ENCODE measurements at places on chromosomes 11 and 22. TPM values are rescaled to one million over a fixed set of nuclear protein-coding genes. Genes with fewer than 3 reads are reported as not detected.

IGSF22 gene
- total RNA-seq, result 0.64 TPM

DNA sequence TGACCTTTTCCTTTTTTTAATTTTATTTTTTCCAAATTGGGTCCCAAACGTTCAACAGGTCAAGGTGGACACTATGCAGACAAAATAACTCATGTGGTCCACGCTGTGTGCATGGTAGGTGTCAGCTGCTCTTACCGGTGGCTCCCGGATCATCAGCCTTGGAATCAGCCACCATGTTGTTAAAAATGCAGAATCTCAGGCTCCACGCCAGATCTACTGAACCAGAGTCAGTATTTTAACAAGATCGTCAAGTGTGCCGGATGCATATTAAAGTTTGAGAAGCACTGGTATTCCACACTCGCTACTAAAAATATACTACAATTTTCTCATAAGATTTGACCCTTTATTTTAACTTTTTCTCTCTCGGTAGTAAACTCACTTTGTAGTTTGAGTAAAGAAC is 553 bp upstream of the LDLRAD3 start:
- DNase-seq, result no peak
- H3K4me1 ChIP-seq, result peaks cover 8% of the 10 kb centered on the region
- no peak overlapping the region for H3K27ac ChIP-seq
- H3K36me3 ChIP-seq, result no peaks in the 10 kb centered on the region
- peaks cover 40% of the 10 kb centered on the region for H3K27me3 ChIP-seq

ZMAT5 gene
- 18.3 TPM for total RNA-seq

C11orf86 gene
- not detected for total RNA-seq

MIOX gene
- 0.61 TPM for total RNA-seq

DNA sequence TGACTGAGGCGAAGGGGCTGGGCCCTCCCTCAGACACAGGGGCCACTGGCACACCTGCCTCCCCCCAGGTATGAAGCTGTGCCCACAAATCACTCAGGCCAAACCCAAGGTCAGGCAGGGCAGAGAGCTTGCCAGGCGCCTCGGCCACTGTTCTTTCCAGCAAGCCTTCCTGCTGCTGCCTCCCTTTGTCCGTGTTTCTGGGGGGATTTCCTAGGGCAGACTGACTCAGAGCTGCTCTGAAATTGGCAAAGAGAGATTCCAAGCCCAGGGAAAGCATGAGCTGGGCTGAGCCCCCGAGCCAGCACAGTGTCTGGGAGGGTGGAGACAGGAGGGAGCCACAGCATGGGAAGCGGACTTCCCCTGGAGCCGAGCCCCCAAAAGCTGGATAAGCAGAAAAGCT is 33.2 kb downstream of the PPP2R1B start:
- no peak for DNase-seq
- H3K4me3 ChIP-seq, result no peak overlapping the region
- H3K4me1 ChIP-seq, result no peaks in the 10 kb centered on the region
- H3K36me3 ChIP-seq, result peaks cover 3% of the 10 kb centered on the region
- H3K27ac ChIP-seq, result no peak overlapping the region
- H3K27me3 ChIP-seq, result no peaks in the 10 kb centered on the region

- H3K36me3 ChIP-seq, result no peaks in the 10 kb centered on the region
- H3K4me1 ChIP-seq, result no peaks in the 10 kb centered on the region
- no peaks in the 10 kb centered on the region for H3K27me3 ChIP-seq
- no peak overlapping the region for H3K4me3 ChIP-seq
- no peak for DNase-seq
Measured at GRCh38 chr22:33757041-33757801, 163.1 kb downstream of the LARGE1 start.

TRIM49 gene
- not detected for total RNA-seq

DNA sequence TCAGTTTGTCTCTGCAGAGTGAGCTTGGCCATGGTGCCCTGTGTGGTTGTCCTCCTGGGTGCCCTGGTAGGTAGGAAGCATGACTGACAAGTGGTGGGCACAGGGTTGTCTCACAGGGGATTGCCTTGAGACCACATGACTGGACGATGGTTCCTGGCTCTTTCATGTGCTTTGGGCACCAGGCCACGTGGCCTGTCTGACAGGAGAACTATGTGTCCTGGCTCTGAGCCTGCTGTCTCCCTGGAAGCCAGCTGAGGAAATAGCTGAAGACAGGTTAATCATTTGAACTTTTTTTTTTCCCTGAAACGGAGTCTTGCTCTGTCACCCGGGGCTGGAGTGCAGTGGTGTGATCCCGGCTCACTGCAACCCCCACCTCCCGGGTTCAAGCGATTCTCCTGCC is 93.2 kb downstream of the LDLRAD3 start:
- H3K27me3 ChIP-seq, result peaks cover 8% of the 10 kb centered on the region
- H3K27ac ChIP-seq, result no peak overlapping the region
- no peaks in the 10 kb centered on the region for H3K4me1 ChIP-seq
- no peak overlapping the region for H3K4me3 ChIP-seq

GRCh38 chr11:69355959-69356702 is 62.2 kb downstream of the MYEOV start:
- H3K27ac ChIP-seq, result no peak overlapping the region
- H3K4me1 ChIP-seq, result peaks cover 4% of the 10 kb centered on the region
- H3K36me3 ChIP-seq, result no peaks in the 10 kb centered on the region
- no peak for DNase-seq
- H3K4me3 ChIP-seq, result no peak overlapping the region

- no peaks in the 10 kb centered on the region for H3K4me1 ChIP-seq
- H3K36me3 ChIP-seq, result no peaks in the 10 kb centered on the region
- no peaks in the 10 kb centered on the region for H3K27me3 ChIP-seq
- H3K27ac ChIP-seq, result no peak overlapping the region
- no peak for DNase-seq
Measured at GRCh38 chr11:36160091-36160490, 129.1 kb downstream of the COMMD9 start.

DNA sequence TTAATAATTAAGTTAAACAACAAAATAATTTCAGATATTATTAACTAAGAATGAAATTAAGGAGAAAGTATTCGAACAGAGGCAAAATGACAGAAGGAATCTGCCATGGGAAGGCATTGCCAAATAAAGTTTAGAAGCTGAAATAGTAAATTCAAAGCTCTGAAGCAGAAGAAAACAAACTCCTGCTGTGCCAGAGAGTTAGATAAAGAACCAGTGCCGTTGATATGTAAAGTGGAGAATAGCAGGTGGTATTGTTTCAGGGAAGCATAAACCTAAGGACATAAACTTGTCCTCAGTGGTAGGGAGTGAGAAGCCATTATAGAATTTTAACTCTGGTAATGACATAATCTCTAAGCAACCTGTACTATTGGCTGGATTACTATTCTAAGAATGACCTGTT is 2.7 kb upstream of the HBG2 start:
- H3K4me3 ChIP-seq, result no peak overlapping the region
- no peaks in the 10 kb centered on the region for H3K36me3 ChIP-seq
- no peak overlapping the region for H3K27ac ChIP-seq

DNA sequence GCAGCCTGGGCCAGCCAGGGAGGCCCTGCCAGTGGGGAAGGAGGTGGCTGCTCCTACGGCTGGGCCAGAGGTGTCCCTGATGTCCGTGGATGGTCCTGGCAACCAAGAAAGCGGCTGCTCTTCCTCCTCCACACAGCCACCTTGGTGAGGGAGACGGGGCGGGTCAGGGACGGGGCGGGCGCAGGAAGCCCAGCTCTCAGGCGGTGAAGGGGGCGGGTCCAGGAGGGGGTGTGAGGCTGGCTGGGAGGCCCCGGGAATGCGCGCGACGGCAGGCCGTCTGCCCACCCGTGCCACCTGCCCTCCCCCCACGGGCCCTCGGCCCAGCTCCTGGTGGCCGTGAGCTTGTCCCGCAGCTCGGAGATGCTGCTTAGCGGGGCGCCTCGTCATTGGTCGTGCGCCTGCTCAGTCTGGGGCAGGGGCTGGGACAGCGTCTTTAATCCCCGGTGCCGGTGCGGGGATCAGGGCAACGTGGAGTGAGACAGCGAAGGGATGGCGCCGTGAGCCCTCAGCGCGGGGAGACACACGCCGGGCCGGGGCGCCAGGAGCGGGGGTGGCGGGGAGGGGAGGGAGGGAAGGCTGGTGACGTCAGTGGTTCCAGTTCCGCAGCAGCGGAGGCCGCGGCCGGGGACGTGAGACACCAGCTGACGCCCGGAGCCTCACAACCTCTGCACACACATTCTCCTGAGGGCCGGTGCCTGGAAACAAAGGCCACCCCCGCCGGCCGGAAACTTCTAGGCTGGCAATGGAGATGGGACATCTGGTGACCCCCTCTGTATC is 6.7 kb upstream of the BRSK2 start:
- peaks cover 11% of the 10 kb centered on the region for H3K4me1 ChIP-seq
- DNase-seq, result peak; percentile 83
- peaks cover 37% of the 10 kb centered on the region for H3K27me3 ChIP-seq
- peak overlapping the region; percentile 67 for H3K4me3 ChIP-seq

CD3G gene
- total RNA-seq, result 192 TPM

TFIP11 gene
- total RNA-seq, result 58.0 TPM

CNGA4 gene
- 0.26 TPM for total RNA-seq

SCUBE2 gene
- total RNA-seq, result not detected

GRCh38 chr11:118899706-118900360 is 16.1 kb downstream of the CXCR5 start:
- H3K4me3 ChIP-seq, result no peak overlapping the region
- no peak overlapping the region for H3K27ac ChIP-seq
- peaks cover 12% of the 10 kb centered on the region for H3K4me1 ChIP-seq
- peaks cover 11% of the 10 kb centered on the region for H3K36me3 ChIP-seq
- no peaks in the 10 kb centered on the region for H3K27me3 ChIP-seq

DNA sequence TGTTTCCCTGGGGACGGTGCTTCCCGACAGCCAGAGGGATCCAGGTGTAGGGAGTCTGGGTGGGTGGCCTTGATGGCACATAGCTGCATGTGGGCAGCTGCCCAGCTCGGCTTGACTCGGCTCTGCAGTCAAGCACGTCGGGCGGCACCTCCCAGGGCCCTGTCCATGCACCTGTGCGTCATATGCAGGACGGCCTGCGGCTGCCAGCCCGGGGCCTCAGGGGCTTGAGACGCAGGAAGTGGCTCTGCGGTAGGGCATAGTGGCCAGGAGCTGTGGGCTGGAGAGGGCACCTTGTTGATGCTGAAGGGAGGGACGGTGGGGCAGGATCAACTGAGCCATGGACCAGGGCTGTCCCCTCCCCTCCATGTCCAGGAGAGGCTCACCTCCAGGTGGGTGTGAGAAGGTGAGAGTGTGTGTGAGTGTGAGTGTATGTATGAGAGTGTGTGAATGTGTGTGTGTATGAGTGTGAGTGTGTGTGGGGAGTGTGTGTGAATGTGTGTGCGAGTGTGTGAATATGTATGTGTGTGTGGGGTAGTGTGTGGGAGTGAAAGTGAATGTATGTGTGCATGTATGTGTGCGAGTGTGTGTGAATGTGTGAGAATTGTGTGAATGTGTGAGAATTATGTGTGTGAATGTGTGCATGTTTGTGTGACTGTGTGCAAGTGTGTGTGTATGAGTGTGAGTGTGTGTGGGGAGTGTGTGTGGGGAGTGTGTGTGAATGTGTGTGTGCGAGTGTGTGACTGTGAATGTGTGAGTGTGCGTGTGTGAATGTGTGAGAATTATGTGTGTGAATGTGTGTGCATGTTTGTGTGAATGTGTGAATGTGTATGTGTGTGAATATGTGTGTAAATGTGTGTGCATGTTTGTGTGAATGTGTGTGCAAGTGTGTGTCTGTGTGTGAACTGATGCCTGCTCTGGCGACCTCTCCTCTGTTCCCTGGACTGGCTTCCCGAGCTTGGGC is 5.7 kb upstream of the SUN2 start:
- no peak for DNase-seq
- H3K27ac ChIP-seq, result no peak overlapping the region
- peaks cover 5% of the 10 kb centered on the region for H3K36me3 ChIP-seq
- no peak overlapping the region for H3K4me3 ChIP-seq
- H3K27me3 ChIP-seq, result no peaks in the 10 kb centered on the region

DNA sequence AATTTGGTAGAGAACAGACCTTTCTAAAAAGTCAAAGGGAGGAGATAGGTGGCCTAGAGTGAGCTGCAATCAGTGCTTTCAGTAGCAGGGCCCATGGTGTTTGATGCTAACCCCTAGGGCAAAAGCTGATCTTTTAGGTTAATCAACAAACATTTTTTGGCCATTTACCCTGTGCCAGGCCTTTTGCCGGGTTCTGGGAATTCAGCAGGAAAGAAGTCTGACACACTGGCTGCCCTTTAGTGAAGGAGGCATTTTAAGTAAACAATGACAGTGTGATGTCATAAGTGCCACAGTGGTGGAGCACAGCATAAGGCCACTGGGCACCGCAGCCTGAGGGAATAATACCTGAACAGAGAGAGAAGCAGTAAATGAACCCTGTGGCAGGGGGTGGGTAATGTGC is 29.0 kb downstream of the C22orf31 start:
- no peaks in the 10 kb centered on the region for H3K36me3 ChIP-seq
- peaks cover 70% of the 10 kb centered on the region for H3K27me3 ChIP-seq
- H3K4me3 ChIP-seq, result no peak overlapping the region
- no peak for DNase-seq
- no peak overlapping the region for H3K27ac ChIP-seq

CASP12 gene
- total RNA-seq, result 0.23 TPM

GRCh38 chr11:9004183-9004926 is 554 bp upstream of the NRIP3 start:
- no peak for DNase-seq
- peak overlapping the region; percentile 46 for H3K4me3 ChIP-seq
- no peaks in the 10 kb centered on the region for H3K36me3 ChIP-seq
- H3K4me1 ChIP-seq, result peaks cover 23% of the 10 kb centered on the region
- no peak overlapping the region for H3K27ac ChIP-seq
- H3K27me3 ChIP-seq, result peaks cover 61% of the 10 kb centered on the region

CDC42BPG gene
- total RNA-seq, result 0.50 TPM

GRCh38 chr11:88051396-88051795 is 123.8 kb downstream of the RAB38 start:
- no peaks in the 10 kb centered on the region for H3K36me3 ChIP-seq
- H3K4me3 ChIP-seq, result no peak overlapping the region
- peaks cover 5% of the 10 kb centered on the region for H3K27me3 ChIP-seq
- no peak overlapping the region for H3K27ac ChIP-seq
- H3K4me1 ChIP-seq, result no peaks in the 10 kb centered on the region

LMNTD2 gene
- 1.3 TPM for total RNA-seq

- H3K27me3 ChIP-seq, result peaks cover 29% of the 10 kb centered on the region
- DNase-seq, result peak; percentile 68
- peaks cover 20% of the 10 kb centered on the region for H3K4me1 ChIP-seq
- H3K27ac ChIP-seq, result no peak overlapping the region
- H3K4me3 ChIP-seq, result no peak overlapping the region
Measured at GRCh38 chr11:45092901-45093760, 53.3 kb upstream of the PRDM11 start.

DNA sequence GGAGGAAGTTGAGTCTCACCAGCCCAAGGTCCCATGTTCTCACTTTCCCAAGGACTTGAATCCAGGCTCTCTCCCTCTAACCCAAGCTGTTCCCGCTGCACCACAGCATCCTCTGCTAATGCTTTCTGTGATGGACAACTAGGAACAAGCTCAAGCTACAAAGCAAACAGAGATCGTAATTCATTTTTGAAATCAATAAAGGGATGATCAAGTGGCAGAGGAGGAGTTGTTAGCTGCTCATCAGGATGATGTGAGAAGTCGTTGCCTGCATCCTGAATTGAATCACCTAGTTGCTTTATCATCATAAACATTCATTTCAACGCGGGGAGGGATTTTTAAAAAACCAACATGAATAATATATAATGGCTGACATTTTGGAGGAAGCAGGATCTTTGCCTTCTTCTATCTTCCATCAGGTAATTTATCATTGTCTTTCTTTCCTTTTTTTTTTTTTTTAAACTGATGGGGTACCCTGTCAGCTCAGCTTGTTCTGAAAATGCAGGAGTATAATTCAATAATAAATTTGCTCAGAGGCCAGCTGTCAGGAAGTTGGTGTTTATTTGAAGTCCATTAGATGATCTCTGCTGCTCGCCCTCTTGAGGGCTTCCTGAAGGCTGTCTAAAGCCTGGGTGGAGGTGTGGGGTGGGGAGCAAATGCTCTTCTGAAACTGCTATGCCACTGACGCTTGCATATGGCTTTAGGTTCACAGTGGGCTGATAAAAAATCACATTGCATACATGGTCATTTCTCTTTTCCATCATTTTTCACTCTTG is 174.4 kb upstream of the NARS2 start:
- H3K36me3 ChIP-seq, result no peaks in the 10 kb centered on the region
- no peak for DNase-seq
- H3K4me1 ChIP-seq, result no peaks in the 10 kb centered on the region
- H3K27me3 ChIP-seq, result peaks cover 15% of the 10 kb centered on the region
- no peak overlapping the region for H3K27ac ChIP-seq

Data from activated CD8-positive, alpha-beta memory T cell treated with anti-CD3 and anti-CD28 coated beads, Interleukin-2, amount 10 ng/mL, durations not matched to agents 7 days and 5 days (primary cell).